ENCODE measurements at places on chromosomes 2 and 18. TPM values are rescaled to one million over a fixed set of nuclear protein-coding genes. Genes with fewer than 3 reads are reported as not detected.

- H3K4me1 ChIP-seq = no peaks in the 10 kb centered on the region
- H3K36me3 ChIP-seq = no peaks in the 10 kb centered on the region
- no peak for DNase-seq
- no peak overlapping the region for H3K27ac ChIP-seq
- peaks cover 3% of the 10 kb centered on the region for H3K27me3 ChIP-seq
Observed at GRCh38 chr18:49656073-49656692, 94.3 kb downstream of the LIPG start.

DNA sequence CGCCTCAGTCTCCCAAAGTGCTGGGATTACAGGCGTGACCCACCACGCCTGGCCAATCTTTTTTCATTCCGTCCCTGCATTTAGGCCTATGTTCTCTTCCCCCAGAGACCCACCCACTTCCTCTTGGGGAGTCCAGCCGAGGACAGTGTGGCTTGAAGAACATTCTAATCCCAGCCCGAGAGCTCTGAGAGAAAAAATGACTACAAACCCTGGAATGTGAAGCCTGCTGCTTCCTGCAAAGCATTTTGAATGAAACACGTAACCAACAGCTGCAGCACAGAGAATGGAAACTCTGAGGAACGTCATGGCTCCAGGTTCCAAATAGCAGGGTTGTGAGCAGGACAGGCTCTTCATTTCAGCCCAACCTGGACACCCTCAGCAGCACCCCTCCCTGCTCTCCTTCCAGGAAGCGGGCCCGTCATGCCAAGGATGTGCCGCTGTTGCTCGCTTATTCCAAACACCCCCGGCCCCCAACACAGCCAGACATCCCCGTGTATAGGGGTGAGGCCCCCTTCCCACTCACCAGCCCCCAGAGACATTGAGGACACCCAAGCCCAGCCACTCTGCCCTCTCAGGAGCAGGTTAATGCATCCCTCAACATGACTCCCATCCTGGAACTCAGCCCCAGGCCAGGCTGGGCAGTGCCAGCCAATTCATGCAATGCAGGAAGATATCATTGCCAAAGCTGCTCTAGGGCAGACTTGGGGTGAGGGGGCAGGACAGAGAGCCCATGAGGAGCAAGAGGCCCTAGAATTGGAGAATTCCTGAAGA is 139.8 kb downstream of the ZFP36L2 start:
- no peaks in the 10 kb centered on the region for H3K27me3 ChIP-seq
- H3K36me3 ChIP-seq = peaks cover 9% of the 10 kb centered on the region
- H3K4me1 ChIP-seq = peaks cover 2% of the 10 kb centered on the region
- DNase-seq = no peak

The ABCB11 gene
- not detected for total RNA-seq

GRCh38 chr2:145228506-145228905 is 708.6 kb upstream of the ZEB2 start:
- no peak for DNase-seq
- no peaks in the 10 kb centered on the region for H3K4me1 ChIP-seq
- H3K4me3 ChIP-seq = no peak overlapping the region
- H3K27ac ChIP-seq = no peak overlapping the region
- no peaks in the 10 kb centered on the region for H3K36me3 ChIP-seq

- H3K36me3 ChIP-seq = no peaks in the 10 kb centered on the region
- no peak overlapping the region for H3K4me3 ChIP-seq
- H3K27me3 ChIP-seq = no peaks in the 10 kb centered on the region
Observed at GRCh38 chr2:55296393-55296792, 27.4 kb upstream of the MTIF2 start.

The TPGS2 gene
- 76.9 TPM for total RNA-seq

The ALPP gene
- not detected for total RNA-seq

The KANSL1L gene
- total RNA-seq = 5.0 TPM

DNA sequence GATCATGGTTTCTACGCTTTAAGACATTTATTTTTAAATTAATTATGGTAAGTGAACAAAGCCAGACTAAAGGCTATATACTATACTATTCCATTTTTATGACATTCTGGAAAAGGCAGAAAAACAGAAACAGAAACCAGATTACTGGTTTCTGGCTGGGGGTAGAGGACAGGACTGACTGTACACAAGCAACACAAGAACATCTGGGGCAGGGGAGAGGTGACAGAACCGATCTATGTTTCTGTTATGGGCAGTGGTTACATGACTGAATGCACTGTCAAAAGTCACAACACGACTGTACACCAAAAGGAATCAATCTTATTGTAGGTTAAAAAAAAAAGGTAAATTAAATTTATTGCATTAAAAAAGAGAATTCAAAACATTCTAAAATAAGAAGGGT is 64.7 kb downstream of the PTPN2 start:
- H3K27me3 ChIP-seq = no peaks in the 10 kb centered on the region
- H3K27ac ChIP-seq = peak overlapping the region; percentile 54
- H3K36me3 ChIP-seq = peaks cover 59% of the 10 kb centered on the region
- DNase-seq = peak; percentile 77
- peak overlapping the region; percentile 47 for H3K4me3 ChIP-seq
- peaks cover 39% of the 10 kb centered on the region for H3K4me1 ChIP-seq

The CTAGE1 gene
- total RNA-seq = not detected

DNA sequence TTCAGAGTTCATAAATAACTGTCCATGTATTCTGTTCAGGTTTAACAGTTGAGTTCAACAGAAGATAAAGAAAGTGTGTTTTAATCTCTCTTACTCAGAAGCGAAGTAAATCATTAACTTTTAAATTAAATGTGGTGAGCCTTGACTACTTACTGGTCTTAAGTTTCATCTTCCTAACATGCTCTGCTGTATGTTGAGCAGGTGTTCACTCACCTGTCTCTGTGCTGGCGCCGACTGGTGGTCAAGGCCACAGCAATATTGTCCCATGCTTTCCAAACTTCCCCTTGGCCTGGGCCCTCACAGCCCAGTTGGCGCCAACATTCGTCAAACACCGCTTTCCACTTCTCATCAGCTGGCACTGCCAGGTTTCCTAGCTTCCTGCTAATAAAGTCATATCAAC is 17.0 kb upstream of the MPP4 start:
- no peak overlapping the region for H3K27ac ChIP-seq
- H3K27me3 ChIP-seq = no peaks in the 10 kb centered on the region
- no peak overlapping the region for H3K4me3 ChIP-seq
- no peak for DNase-seq

- no peak overlapping the region for H3K27ac ChIP-seq
- H3K4me3 ChIP-seq = no peak overlapping the region
- H3K4me1 ChIP-seq = no peaks in the 10 kb centered on the region
Observed at GRCh38 chr2:185583058-185583816, 155.4 kb upstream of the FSIP2 start.

The ANKZF1 gene
- total RNA-seq = 149 TPM

GRCh38 chr18:52403291-52404021 is 63.5 kb downstream of the DCC start:
- H3K4me1 ChIP-seq = no peaks in the 10 kb centered on the region
- DNase-seq = no peak
- no peaks in the 10 kb centered on the region for H3K36me3 ChIP-seq
- H3K27ac ChIP-seq = no peak overlapping the region
- no peak overlapping the region for H3K4me3 ChIP-seq
- no peaks in the 10 kb centered on the region for H3K27me3 ChIP-seq

DNA sequence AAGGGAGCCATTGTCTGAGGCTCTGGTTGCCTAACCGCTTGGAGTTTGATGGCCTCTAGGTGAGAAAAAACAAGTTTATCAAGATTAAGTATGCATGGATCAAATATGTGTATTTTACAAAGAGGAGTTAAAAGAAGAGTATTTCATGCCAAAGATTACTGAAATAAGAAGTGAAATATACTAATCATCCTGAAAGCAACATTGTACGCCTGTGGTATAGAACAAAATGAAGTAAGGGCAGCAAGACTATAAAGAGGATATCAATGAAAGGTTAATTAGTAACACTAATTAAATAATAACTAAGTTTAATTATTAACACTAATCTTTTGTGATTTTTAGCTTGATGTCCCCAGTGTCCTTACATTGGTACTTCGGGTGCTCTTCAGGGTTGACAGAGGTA is 276.7 kb downstream of the CALCRL start:
- no peaks in the 10 kb centered on the region for H3K4me1 ChIP-seq
- no peak overlapping the region for H3K4me3 ChIP-seq
- no peaks in the 10 kb centered on the region for H3K36me3 ChIP-seq
- H3K27ac ChIP-seq = no peak overlapping the region
- no peak for DNase-seq

The SKA1 gene
- 22.1 TPM for total RNA-seq

GRCh38 chr2:95728878-95729596 is 137.2 kb downstream of the TRIM43 start:
- peaks cover 10% of the 10 kb centered on the region for H3K27me3 ChIP-seq
- H3K36me3 ChIP-seq = no peaks in the 10 kb centered on the region
- DNase-seq = peak; percentile 82

DNA sequence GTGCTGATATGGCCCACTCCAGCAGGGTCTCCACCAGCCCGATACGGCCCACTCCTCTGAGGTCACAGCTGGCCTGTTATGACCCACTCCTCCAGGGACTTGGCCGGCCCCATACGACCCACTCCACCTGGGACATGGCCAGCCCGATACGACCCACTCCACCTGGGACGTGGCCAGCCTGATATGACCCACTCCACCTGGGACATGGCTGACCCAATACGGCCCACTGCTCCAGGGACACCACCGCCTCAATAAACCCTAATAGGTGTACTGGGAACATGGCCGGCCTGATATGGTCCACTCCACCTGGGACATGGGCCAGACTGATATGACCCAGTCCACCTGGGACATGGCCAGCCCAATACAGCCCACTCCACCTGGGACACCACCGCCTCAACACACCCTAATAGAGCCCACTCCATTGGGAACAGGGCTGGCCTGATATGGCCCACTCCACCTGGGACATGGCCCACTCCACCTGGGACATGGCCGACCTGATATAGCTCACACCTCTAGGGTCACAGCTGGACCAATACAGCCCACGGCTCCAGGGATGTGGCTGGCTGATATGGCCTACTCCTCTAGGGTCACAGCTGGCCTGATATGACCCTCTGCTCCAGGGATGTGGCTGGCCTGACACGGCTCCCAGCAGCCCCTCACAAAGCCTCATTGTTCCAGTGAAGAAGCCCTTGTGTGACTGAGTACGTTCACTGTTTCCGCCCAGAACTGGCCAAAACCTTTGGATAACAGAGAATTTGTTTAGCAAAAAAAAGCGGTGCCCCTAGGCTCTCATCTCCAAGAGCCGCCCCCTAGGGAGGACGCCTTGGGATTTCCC is 245.6 kb downstream of the HDAC4 start:
- H3K27ac ChIP-seq = no peak overlapping the region
- DNase-seq = no peak
- no peak overlapping the region for H3K4me3 ChIP-seq
- peaks cover 71% of the 10 kb centered on the region for H3K36me3 ChIP-seq
- H3K4me1 ChIP-seq = peaks cover 15% of the 10 kb centered on the region

DNA sequence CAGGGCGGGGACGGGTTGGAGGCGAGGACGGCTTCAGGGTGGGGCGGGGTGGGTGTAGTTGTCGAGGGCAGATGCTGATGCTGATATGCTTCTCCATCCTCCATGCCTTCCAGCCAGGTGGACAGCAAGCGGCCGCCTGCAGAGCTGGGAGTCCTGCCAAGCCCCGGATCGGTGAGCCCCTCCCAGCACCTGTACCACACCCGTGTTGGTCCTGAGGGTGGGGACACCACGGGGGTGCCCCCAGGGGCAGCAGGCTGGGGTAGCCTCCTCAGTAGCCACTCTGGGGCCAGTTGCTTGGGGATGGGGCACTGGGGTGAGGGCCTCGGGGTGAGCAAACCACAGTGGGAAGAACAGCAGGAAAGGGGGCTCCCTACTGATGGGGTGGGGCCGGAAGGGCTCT is 2.6 kb downstream of the ANO7 start:
- H3K4me1 ChIP-seq = no peaks in the 10 kb centered on the region
- no peak for DNase-seq
- no peaks in the 10 kb centered on the region for H3K36me3 ChIP-seq
- no peak overlapping the region for H3K4me3 ChIP-seq

- H3K4me3 ChIP-seq = no peak overlapping the region
- no peaks in the 10 kb centered on the region for H3K4me1 ChIP-seq
Observed at GRCh38 chr18:32335228-32335627, 135.5 kb downstream of the GAREM1 start.

GRCh38 chr18:50218432-50219197 is 23.7 kb upstream of the MYO5B start:
- peak; percentile 82 for DNase-seq
- H3K4me3 ChIP-seq = no peak overlapping the region
- H3K36me3 ChIP-seq = no peaks in the 10 kb centered on the region
- no peaks in the 10 kb centered on the region for H3K4me1 ChIP-seq
- peaks cover 31% of the 10 kb centered on the region for H3K27me3 ChIP-seq
- H3K27ac ChIP-seq = no peak overlapping the region

DNA sequence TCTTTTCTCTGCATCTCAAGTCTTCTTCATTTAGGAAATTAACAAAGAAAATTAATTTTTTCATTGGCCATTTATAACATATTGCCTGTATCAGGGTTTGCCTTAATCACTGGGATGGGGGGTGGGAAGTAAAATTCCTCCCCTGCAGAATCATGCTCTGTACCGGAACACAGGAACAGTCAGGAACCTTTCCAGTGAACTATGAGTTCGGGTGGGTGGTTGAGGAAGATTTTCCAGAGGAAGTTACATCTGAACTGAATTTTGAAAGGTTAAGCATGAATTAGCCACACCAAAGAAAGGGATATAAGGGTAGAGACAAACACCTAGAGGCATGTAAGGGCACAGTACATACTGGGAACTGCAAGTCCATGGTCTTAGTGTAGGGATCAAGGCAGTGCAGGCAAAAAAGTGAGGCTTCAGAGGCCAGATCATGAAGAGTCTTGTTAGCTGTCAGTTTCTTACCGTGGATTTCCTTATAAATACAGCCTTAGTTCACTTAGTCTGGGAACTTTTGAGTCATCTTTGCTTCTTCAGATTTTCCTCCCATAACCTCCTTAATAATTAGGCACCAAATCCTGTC is 55.6 kb downstream of the FAM117B start:
- H3K27me3 ChIP-seq = no peaks in the 10 kb centered on the region
- H3K27ac ChIP-seq = peak overlapping the region; percentile 12
- no peak overlapping the region for H3K4me3 ChIP-seq
- DNase-seq = no peak
- peaks cover 9% of the 10 kb centered on the region for H3K4me1 ChIP-seq

GRCh38 chr2:134134313-134134706 is 119.6 kb upstream of the MGAT5 start:
- no peak overlapping the region for H3K4me3 ChIP-seq
- H3K36me3 ChIP-seq = peaks cover 15% of the 10 kb centered on the region
- H3K4me1 ChIP-seq = peaks cover 21% of the 10 kb centered on the region
- no peaks in the 10 kb centered on the region for H3K27me3 ChIP-seq
- no peak overlapping the region for H3K27ac ChIP-seq

- H3K27me3 ChIP-seq = no peaks in the 10 kb centered on the region
- peaks cover 41% of the 10 kb centered on the region for H3K4me1 ChIP-seq
- H3K27ac ChIP-seq = peak overlapping the region; percentile 62
- peaks cover 12% of the 10 kb centered on the region for H3K36me3 ChIP-seq
- DNase-seq = no peak
Observed at GRCh38 chr2:156435396-156435717, 822 bp upstream of the GPD2 start.

- no peak for DNase-seq
- no peaks in the 10 kb centered on the region for H3K36me3 ChIP-seq
- peaks cover 3% of the 10 kb centered on the region for H3K27me3 ChIP-seq
- no peak overlapping the region for H3K27ac ChIP-seq
- H3K4me1 ChIP-seq = no peaks in the 10 kb centered on the region
- no peak overlapping the region for H3K4me3 ChIP-seq
Observed at GRCh38 chr2:19754907-19755306, 146.9 kb downstream of the TTC32 start.
